ENCODE measurements at places on chromosomes 1 and 21. TPM values are rescaled to one million over a fixed set of nuclear protein-coding genes. Genes with fewer than 3 reads are reported as not detected.
A peak's percentile ranks its signal among the peaks of the same experiment; 100 is the strongest.

- peak; percentile 71 for DNase-seq
Observed at GRCh38 chr1:211327346-211327921, 801 bp downstream of the TRAF5 start.

GRCh38 chr1:61332196-61332753, 249.9 kb downstream of the NFIA start:
- no peak for DNase-seq

DNA sequence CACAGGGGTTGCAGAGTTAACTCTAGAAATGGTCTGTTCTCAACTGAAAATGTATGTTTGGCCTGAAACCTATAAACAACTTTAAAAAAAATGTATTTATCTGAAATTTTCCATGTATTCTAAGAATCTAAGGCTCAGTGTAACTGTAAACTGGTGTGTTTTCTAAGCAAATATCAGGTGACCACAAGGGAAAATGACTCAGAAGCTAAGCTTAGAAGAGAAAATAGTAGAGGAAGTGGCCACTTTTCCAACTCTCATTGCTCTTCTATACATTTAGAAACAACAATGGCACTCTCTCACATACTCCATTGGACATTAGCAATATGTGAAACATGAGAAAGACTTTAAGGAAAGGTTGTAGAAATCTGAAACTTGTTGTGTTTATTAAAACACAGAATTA, 7.5 kb downstream of the TNFSF18 start:
- DNase-seq: peak; percentile 63

DNA sequence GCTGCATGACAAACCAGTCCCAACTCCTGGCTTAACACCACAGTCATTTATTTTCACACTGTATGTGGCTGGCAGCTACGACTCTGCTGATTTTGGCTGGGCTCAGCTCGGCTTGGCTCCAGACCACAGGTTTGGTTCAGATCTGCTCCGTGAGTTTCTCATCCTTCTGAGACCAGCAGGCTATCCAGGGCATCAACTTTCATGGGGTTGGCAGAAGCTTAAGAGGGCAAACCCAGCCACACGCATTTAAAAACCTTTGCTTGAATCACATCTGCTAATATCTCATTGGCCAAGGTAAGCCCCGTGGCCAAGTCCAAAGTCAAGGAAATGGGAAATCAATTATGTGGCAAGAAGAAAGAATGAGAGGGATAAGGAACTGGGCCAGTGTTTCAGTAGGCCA, 574.2 kb downstream of the MATN1 start:
- DNase-seq: no peak

TMEM82 gene
- not detected for total RNA-seq

DNA sequence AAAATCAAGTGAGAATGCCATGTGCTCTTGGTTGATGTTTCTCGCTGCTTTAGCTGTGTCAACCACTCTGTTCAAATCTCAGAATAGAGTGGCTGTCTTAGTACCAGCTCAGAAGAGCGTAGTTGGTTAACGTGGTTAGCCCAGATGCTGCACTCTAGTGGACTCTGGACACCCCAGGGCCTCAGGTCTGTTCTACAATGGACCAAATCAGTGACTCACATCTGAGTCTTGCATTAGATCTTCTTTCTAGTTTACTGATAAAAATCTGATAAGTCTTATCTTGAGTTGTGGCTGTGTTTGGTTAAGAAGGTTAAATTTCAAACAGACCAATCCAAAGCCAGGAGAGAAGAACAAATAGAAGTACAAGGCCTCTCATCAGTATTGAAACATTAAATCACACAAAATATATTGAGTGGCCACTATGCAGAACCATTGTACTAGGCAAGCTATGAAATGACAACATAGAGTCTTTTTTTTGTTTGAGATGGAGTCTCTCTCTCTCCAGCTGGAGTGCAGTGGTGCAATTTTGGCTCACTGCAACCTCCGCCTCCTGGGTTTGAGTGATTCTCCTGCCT, 104.1 kb downstream of the NR5A2 start:
- DNase-seq: peak; percentile 36

DNA sequence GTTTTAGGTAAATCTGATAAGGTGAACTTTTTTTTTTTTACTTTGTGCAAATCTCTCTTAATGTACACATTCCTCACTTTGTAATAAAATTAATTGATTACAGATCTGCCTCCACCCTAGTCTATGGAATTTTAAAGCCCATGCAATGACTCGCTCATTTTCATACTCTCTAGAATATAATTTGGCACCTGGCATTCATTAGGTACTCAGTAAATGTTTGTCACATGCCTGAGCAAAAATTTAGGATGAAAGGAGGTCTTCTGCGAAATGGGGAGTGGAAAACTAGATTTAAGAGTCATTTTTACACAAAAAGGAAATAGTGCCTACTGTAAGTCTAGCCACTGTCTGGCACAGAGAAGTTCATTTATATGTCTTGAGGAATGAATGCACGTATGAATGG, 350.1 kb downstream of the DPYD start:
- no peak for DNase-seq
